ENCODE measurements at places on chromosomes 7 and 10.
A peak's percentile ranks its signal among the peaks of the same experiment; 100 is the strongest.

- DNase-seq, result peak; percentile 44
Observed at GRCh38 chr7:77940647-77941046, 142.1 kb downstream of the PHTF2 start.

GRCh38 chr10:1268831-1269230 lies 212.6 kb downstream of the WDR37 start:
- no peak for DNase-seq

DNA sequence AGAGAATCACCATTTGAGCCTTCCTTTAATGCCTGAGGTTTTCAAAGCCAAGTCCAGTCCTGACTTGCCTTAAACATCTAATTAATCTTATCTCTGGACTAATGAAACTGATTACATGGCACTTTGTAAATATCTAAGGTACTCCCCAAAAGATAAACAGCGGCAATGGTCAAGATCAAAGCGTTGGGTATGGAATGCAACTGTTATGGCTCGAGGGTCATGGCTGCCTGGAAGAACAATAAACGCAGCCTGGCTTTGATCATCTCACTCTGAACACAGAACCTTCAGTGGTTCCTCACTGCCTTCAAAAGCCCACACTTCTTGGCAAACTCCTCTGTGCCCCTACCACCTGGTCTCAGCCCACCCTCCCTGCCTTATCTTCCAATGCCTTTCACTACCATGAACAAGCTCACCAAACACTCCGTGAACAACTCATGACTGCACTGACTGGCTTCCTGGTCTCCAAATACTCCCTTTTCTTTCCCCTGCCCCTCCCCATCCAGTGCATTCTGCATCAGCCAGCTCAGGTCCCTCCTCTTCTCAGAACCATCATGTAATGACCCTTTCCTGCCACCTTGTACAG lies 150.2 kb upstream of the NFE2L3 start:
- DNase-seq, result no peak

GRCh38 chr10:43852149-43852548 lies 203.5 kb upstream of the ZNF32 start:
- DNase-seq, result no peak

Data from thyroid gland (tissue), 4 donors.